ENCODE measurements at places on chromosomes 7 and 10.

GRCh38 chr10:121027371-121027770 lies 176.2 kb downstream of the WDR11 start:
- DNase-seq = no peak

- no peak for DNase-seq
Observed at GRCh38 chr7:16770657-16771329, 17.2 kb downstream of the TSPAN13 start.

DNA sequence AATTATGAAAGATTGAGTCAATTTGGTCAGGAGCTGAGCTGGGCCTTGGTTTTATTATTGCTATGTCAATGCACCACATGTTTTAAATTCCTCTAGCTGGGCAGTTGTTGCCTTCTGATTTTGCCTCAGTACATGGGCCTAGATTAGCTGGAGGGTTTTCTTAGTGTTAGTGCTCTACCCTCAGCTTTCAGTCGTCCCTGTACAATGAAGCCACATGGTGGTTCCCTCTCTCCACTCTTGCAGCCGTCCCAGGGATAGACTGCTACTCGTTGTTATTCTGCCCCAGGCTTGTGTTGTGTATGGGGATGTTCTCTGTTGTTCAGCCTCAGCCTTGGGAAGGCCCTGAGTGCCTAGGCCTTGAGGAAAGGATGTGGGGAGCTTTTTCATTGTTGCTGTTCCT lies 37.0 kb downstream of the NHLRC2 start:
- no peak for DNase-seq

- no peak for DNase-seq
Observed at GRCh38 chr7:28903730-28904577, 54.2 kb downstream of the TRIL start.

- DNase-seq = no peak
Observed at GRCh38 chr10:17199351-17199804, 2.1 kb downstream of the TRDMT1 start.

GRCh38 chr7:41336981-41337380 lies 365.9 kb downstream of the INHBA start:
- DNase-seq = no peak

- no peak for DNase-seq
Observed at GRCh38 chr7:45146531-45147379, 10.8 kb upstream of the RAMP3 start.

DNA sequence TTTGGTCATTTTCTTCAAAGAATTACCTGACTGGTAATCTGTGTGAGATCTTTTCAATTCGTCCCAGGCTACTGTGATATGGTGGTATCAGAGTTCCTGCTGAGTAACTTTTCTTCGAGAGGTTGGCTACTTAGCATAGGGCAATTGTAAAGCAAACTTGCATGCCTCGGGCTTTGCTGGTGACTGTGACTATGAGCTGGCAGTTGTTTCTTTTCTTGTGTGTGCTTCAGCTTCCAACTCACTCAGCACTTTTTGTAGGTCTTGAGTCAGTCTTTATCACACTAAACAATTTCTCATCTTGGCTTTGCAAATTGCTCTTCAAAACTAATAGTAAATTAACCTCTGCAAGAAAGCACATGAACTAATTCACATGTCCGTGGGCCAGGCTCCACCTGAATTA lies 44.3 kb downstream of the PRR15 start:
- no peak for DNase-seq

DNA sequence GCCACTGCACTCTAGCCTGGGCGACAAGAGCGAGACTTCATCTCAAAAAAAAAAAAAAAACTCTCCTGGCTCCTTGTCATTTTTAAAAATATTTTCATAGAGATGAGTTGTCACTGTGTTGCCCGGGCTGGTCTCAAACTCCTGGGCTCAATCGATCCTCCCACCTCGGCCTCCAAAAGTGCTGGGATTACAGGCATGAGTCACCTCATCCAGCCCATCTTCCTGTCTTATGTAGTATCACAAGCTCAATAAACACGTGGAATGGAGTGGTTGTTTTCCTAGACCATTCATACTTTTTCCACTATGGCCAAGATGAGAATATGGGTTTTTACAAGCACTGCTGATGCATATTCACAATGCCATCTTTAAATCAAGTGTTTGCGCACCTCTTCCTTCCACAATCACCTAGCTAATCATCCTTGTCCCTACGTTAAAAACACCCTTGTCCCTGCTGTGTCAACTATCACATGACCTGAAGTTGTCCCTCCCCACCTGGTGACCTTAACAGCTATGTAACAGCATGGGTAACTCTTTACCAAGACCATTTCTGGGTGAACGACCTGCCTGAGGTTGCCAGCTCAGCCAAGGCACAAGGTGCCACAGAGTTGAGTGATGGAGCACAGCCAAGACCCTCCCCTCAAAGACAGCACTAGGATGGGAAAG lies 21.3 kb downstream of the DLG5 start:
- DNase-seq = no peak

DNA sequence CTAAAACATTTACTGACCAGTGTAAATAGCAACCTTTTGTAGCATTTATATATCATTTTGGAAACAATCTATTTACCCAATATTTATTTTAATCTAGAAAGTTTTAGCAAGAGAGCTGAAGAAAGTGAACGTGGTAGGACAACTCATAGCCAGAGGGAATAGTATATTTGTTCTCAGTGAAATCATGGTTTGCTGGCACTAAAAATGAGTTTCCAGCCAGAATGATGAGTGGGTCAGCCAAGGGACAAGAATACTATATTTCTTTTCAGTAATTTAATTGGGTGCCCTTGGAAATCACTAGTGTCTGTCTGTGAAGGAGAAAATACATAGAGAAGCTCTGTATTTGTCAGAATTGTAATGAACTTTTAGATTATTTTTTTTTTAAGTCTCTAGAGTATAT lies 74.9 kb downstream of the MINPP1 start:
- DNase-seq = no peak

All from 8988T (cell line).